ENCODE measurements at places on chromosomes 7 and 10.

- no peak for DNase-seq
These were observed 281.7 kb downstream of the SORCS3 start for GRCh38 chr10:104922810-104923209.

- no peak for DNase-seq
These were observed 6.2 kb downstream of the FAM180A start for GRCh38 chr7:135742371-135742770.

DNA sequence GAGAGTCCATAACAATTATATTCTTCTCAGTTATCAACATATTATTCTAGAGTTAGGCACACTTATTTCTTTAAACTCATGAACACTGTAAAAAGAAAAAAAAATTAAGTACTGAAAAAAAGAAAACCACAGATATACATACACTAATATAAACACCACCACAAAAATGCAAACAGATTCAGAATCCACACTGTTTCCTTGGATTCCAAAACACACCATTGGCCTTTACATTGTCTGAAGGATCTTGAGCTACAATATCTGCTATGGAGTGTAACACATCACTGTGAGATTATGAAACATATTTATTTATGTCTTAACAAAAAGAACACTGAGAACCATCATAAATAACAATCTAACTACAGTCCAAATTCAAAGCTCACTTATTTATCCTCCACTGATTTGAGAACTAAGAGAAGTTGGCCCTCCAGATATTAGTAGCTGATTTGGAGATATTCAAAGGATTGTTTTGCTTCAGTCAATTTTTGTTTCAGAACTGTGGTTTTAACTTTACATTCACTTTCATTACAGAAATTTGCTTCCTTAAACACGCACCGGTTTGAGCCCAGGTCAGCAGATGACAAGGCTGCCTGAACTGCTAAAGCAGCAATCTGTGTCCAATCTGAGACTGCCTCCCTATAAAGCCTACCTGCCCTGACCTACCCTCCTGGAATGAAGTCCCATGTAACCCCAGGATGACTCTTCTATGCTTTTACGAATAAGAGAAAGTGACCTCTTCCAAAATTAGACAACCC, 47.0 kb upstream of the CDK1 start:
- peak; percentile 28 for DNase-seq

DNA sequence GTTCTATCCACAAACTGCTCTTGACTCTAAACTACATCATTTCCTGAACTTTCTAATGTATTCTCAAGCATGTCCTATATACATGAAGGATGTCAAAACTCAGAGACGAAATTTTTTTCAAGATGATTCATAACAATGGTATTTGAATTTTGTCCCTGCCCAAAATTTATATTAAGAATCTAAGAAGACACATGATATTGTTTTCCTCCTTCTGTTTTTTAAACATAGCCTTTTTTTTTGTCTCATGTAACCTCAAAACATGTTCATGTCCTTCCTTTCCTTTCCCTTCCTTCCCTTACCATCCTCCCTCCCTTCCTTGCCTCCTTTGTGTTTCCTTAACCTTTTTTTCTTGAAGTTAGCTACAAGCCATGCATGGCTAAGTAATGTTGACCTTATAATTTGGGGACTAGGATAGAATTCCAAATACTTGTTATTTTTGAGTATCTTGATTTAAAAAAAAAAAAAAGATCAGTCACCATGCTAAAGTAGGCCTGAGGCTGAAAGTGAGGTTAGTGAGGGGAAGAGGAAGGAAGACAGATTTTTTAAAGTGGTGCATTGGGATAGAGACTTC, 163.0 kb downstream of the SUGCT start:
- no peak for DNase-seq

- no peak for DNase-seq
These were observed 147.6 kb upstream of the AOAH start for GRCh38 chr7:36871863-36872262.

GRCh38 chr7:105097619-105098018, 83.6 kb downstream of the KMT2E start:
- DNase-seq = no peak

All from stimulated activated CD4-positive, alpha-beta T cell treated with anti-CD3 and anti-CD28 coated beads, Interleukin-2, amount 100 ng/mL, for 24 hours (primary cell).